ENCODE measurements at places on chromosomes 2 and 18. TPM values are rescaled to one million over a fixed set of nuclear protein-coding genes. Genes with fewer than 3 reads are reported as not detected.

GRCh38 chr2:219199470-219200211 is 6.9 kb upstream of the ZFAND2B start:
- DNase-seq = no peak

- no peak for DNase-seq
Measured at GRCh38 chr2:217491271-217491670, 511.5 kb downstream of the TNS1 start.

DNA sequence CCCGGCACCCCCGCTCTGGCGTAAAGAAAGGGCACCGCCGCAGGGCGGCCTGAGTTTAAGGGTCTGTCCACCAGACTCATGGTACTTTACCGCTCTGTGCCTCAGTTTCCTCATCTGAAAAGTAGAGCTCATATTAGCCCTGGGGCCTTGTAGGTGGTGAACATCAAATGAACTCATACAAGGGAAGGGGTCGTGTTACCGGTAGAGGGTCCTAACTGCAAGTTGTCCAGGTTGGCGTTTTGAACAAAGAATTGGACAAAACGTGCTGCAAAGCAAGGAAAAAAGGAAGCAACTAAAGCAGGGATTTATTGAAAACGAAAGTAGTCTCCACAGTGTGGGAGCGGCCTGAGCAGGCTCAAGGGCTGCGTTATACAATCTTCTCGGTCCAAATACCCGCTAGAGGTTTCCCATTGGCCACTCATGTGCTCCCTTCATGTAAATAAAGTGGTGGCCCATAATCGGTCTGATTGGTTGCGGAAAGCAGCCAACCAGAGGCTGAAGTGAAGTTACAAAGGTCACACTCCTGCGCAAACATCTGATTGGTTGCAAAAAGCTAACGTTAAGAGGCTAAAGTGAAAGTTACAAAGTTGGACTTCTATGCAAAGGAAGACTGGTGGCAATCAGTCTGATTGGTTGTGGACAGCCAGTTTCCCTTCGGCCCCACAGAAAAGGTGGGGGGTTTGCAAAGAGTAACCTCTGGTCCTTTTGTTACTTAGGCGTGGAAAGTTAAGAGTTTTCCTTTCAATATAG is 80.7 kb upstream of the LDLRAD4 start:
- DNase-seq = no peak

Gene TAF1B
- total RNA-seq = 8.3 TPM

Gene RAB11FIP5
- 78.8 TPM for total RNA-seq

Gene C18orf32
- total RNA-seq = 39.4 TPM
